Suppressor macrophage treated with lipopolysaccharide for 1 hour (primary cell): ENCODE measurements at places on chromosomes 3 and 15.
A peak's percentile ranks its signal among the peaks of the same experiment; 100 is the strongest.

GRCh38 chr15:74790080-74790916 lies 8.4 kb downstream of the CSK start:
- peak; percentile 77 for DNase-seq

DNA sequence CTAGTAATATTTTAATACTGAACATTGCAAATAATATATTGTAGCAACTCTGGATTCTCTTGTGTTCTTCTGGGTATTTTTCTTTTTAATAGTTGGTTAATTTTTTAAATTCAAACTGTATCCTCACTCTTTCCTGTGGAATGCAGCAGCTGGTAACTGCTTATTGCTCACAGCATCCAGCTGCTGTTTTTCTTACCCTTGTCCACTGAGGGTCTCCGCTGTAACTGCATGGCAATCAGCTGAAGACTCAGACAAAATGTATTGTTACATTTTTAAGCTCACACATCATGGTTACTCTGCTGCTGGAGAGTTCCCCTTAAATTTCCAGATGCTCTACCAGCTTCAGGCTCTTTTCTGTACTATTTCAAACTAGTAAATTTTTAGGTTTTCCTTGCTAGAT lies 227.6 kb downstream of the MBNL1 start:
- no peak for DNase-seq

- DNase-seq: peak; percentile 59
Observed at GRCh38 chr15:66940368-66940767, 125.0 kb upstream of the SMAD3 start.

GRCh38 chr3:72487078-72487765 lies 361.0 kb downstream of the SHQ1 start:
- peak; percentile 94 for DNase-seq

DNA sequence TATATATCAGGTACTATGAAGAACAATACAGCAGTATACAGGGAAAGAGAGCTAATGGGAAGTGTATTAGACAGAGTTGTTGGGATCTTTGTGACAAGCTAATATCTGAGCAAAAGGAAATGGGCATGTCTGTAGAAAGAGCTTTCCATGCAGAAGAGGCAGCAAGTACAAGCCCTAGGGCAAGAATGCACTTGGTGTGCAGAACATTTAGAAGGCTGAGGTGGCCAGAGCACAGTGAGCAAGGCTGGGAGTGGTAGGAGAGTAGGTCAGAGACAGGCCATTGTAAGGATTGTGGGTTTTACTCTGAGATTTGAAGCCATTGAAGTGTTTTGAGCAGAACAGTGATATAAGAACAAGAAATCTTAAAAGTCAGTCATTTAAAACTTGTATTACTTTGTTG lies 353.9 kb upstream of the TGFBR2 start:
- no peak for DNase-seq

- DNase-seq: no peak
Observed at GRCh38 chr3:14335774-14336748, 66.3 kb upstream of the SLC6A6 start.

- peak; percentile 64 for DNase-seq
Observed at GRCh38 chr3:170414202-170414663, 4.4 kb upstream of the CLDN11 start.

GRCh38 chr3:141796889-141797781 lies 33.9 kb downstream of the GRK7 start:
- DNase-seq: peak; percentile 72

DNA sequence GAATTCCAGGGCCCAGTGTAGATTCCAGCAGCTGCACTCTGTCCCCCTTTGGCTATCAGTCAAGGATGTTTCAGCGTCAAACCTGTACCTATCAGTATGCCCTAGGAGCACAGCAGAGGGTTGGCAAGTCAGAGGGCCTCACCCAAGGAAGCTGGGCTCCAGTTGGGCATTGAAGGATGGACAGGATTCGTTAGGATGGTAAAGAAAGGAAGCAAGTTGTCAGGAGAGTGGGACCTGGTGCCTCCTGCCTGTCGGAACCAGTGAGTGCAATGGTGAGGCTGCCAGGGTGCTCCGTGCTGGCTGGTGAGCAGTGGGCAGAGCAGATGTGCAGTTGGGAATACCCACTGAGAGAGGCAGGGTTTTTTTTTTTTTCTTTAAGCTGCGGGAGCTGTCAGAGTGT lies 157.2 kb downstream of the CHDH start:
- DNase-seq: no peak

DNA sequence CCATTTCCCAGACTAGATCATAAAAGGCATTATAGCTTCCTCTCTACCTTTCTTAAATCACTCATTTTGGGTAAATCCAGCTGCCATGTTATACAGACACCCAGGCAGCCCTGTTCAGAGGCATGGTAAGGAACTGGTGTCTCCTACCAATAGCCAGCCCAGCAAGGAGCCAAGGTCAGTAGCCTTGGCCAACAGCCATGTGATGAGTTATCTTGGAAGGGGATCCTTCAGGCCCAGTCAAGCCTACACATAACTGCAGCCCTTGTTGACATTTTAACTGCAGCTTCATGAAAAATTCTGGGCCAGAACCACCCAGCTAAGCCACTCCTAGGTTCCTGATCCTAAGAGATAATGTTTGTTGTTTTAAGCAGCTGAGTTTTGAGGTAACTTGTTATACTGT lies 29.0 kb upstream of the ZMAT3 start:
- DNase-seq: no peak

DNA sequence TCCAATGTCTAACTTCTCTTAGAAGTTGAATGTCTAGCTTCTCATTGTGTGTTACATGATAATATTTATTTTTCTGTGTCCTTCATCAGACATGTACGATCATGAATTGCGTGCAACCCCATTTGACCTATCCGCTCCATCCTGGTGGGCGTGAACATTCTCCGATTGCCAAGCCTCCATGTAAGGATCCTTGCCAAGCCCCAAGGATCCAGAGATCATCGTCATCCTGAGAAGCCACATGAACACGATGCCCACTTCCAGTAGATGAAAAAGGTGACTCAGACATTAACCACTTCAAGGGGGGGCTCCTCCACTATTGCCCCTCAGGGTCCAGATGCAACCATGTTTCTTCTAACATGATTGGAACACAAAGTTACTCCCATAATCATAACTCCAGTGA lies 25.5 kb upstream of the KNG1 start:
- no peak for DNase-seq
